ENCODE measurements at places on chromosomes 7 and 10. TPM values are rescaled to one million over a fixed set of nuclear protein-coding genes. Genes with fewer than 3 reads are reported as not detected.

Gene CYP26C1
- total RNA-seq = 0.09 TPM

Gene ABCB4
- total RNA-seq = not detected

Gene HOXA7
- not detected for total RNA-seq

Gene ITIH2
- total RNA-seq = not detected

Gene RHEB
- total RNA-seq = 98.8 TPM

DNA sequence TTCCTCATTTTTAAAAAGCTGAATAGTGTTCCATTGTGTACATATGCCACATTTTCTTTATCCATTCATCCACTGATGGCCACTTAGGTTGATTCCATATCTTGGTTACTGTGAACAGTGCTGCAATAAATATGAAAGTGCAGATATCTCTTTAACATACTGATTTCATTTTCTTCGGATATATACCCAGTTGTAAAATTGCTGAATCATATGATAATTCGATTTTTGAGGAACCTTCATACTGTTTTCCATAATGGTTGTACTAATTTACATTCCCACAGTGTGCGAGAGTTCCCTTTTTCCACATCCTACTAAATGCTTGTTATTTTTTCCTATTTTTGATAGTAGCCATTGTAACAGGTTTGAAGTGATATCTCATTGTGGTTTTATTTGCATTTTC is 263.2 kb downstream of the STK31 start:
- no peak for DNase-seq

- peak; percentile 84 for DNase-seq
These were observed 27.5 kb downstream of the VWA2 start for GRCh38 chr10:114266521-114266920.
